ENCODE measurements at places on chromosomes 2 and 18. TPM values are rescaled to one million over a fixed set of nuclear protein-coding genes. Genes with fewer than 3 reads are reported as not detected.
A peak's percentile ranks its signal among the peaks of the same experiment; 100 is the strongest.

GRCh38 chr2:6965071-6965795 is 48.0 kb downstream of the RNF144A start:
- no peak for DNase-seq

The ALPI gene
- 0.06 TPM for polyA plus RNA-seq

DNA sequence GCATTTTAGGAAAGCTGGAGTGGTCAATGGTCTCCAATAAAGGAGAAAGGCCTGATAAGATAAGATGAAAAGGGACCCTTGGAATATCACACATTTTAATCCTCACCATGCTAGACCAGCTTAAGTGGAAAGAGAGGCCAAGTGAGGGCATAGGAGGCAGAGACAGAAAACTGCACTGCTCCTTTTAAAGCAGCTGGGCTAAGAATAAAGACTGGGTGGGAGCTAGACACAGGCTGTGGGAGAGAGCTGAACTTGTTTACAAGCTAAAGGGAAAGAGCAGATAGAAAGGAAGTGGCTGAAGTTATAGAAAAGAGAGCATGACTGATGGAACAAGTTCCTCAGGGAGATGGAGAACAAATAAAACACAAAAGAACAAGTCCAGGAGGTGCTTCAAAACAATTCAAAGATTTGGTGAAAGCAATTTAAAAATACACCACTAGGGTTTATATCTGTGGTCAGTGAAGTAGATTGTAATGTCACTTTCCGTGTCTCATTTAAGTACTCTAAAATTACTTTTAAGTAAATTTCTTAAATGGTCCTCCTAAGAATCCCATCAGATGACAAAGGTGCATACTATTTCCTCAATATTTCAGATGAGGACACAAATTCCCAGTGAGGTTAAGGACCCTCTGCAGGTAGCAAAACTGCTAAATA is 7.5 kb downstream of the COL5A2 start:
- no peak for DNase-seq

The SAG gene
- polyA plus RNA-seq, result 0.18 TPM

DNA sequence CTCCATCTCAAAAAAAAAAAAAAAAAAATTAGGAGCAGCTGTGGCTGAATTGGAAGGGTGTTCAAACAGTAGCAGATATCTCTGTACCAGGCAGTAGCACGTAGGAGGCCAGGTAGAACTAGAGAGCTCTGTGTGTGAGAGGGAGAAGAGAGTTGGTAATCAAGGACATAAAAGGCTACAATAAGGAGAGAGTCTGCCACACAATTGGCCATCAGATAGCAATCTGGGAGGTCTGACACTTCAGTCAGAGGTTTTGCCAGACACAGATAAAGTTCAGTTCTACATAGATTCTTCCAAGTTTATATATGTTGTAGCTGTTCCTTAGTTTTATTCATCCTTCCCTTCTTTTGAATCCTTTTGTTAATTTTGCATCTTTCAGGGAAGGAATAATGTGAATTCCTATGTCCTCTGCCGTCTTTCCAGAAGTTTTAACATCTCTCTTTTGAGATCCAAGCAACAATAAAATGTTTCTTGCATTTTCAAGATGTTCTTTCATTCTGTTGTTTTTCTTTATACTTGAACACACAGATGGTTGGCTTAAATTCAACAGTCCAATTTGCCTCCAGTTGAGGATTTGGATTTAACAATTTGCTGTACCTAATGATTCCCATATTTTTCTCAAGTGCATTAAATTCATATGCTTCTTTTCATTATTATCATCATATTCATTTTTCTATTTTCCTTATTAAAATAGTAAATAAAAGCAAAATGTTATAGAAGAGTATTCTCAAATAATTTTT is 600.3 kb upstream of the GCFC2 start:
- no peak for DNase-seq

DNA sequence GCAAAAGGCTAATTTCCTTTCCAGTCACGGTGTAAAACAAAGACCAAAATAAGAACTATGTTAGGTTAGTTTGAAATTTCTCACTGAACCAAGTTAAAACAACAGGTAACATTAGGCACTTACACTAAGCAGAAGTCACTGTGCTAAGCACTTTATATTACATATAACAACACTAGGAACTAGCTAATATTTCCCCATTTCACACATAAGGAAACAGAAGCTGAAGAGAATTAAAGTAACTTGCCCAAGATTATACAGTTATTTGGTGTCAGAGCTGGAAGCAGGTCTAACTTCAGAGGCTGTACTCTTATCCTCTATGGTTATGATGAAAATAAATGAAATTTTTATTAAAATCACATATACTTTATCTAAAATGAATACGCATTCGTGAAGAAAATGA is 5.9 kb downstream of the ITSN2 start:
- DNase-seq, result no peak

DNA sequence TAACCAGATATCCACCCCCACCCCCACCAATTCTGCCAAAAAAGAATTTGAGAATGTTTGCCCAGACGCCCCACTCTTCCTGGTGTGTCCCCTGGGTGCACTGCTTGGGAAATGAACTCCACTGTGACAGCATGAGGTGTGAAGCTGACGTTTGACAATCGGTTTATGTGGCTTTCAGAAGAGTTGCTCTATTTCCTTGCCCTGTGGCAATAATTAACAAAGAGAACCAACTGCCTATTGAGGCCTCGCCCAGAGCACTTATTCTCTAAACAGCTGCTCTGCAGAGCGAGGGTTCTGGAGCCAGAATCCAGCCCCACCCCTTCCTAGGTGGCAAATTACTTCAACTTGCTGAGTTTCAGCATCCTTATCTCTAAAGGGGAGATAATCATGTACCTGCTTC is 115.8 kb upstream of the SIX3 start:
- DNase-seq, result no peak

The MPPE1 gene
- 50.9 TPM for polyA plus RNA-seq

The AKAIN1 gene
- not detected for polyA plus RNA-seq

The DPP10 gene
- 10.2 TPM for polyA plus RNA-seq

The SLC9A2 gene
- 5.3 TPM for polyA plus RNA-seq

GRCh38 chr2:3349211-3349693 is 28.4 kb downstream of the EIPR1 start:
- DNase-seq, result peak; percentile 29

DNA sequence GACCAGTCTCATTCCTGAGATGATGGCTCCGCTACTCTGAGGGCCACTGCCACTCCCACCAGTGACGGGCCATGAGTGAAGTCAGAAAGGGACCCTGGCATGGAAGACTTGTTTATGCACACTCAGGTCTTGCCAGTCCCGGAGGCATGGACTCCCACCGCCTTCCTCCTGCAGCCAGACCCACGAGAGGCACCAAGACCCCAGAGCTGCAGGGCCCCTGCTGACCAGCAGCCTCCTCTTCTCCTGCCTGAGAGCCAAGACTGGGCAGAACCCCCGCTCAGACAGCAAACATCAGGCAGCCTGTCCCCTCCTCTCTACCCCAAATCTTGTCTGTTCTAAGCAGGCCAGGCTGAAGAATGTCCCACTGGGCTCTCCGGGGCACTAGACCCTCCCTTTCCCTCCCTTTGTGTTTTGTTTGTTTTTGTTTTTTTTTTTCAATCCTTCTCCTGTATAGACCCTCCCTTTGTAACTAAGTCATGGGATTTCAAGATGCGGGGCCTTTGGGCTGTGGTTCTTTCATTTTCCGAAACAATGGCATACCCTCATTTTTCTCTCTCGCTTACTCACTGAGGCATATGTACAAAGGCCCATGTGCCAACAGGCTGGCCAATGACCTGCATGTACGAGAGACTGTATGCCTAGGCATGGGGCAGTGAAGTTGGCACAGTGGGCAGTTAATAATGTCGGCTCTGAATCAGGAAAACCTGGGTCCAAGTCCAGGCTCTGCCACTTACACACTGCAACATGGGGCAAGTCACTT is 24.3 kb upstream of the MAPRE3 start:
- DNase-seq, result no peak

DNA sequence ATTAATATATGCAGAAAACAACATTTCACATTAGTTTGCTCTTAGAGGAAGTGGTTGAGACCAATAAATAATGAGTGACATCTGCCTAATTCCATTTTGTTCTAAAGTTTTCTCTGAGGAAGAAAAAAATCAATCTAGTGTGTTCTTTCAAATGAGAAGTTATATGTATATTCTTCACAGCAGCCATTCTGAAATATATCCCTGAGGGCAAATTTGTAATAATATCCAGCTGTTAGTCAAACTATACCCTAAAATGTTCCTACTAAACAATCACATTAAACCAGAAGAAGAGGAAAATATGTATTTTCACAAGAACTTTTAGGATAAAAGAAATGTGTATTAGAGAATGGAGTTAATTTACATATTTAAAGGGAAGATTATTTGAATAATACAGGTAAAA is 375.1 kb upstream of the CDH19 start:
- DNase-seq, result no peak

DNA sequence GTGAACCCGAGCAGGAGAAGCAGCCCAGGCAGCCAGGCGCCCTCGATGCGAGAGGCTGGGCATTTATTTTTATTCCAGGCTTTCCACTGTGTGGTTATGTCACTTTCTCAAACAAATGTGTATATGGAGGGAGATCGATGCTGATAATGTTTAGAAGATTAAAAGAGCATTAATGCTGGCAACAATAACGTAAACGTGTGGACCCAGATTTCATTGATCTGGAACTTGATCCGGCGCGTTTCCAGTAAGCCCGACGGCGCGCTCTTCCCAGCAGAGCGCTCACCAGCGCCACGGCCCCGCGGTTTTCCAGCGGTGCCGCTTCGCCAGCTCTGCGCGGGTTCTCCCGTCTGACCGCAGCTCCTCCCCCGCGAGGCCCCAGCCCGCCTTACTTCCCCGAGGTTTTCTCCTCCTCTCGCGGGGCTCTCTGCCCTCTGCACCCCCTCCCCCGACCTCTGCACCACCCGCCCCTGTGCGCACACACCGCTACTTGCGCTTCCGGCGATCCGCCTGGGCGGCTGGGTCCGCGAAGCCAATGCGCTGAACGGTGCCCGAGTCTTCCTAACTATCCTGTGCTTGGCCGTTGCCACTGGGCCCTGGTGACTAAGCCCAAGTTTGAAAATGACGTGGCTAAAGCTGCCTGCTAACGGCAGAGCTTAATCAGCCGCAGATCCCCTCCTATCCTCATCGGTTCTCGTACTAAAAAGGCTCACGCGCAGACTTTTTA is 6.1 kb downstream of the ONECUT2 start:
- DNase-seq, result no peak

The CCDC148 gene
- polyA plus RNA-seq, result 11.1 TPM

DNA sequence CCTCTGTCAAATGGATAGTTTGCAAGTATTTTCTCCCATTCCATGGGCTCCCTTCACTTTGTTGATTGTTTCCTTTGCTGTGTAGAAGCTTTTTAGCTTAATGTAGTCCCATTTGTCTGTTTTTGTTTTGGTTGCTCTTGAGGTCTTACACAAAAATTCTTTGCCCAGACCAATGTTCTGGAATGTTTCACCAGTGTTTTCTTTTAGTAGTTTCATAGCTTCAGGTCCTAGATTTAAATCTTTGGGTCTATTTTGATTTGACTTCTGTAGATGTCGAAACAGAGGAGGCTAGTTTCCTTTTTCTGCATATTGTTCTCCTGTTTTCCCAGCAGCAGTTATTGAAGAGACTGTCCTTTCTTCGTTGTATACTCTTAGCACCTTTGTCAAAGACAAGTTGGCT is 351.6 kb downstream of the PTPRM start:
- DNase-seq, result no peak

DNA sequence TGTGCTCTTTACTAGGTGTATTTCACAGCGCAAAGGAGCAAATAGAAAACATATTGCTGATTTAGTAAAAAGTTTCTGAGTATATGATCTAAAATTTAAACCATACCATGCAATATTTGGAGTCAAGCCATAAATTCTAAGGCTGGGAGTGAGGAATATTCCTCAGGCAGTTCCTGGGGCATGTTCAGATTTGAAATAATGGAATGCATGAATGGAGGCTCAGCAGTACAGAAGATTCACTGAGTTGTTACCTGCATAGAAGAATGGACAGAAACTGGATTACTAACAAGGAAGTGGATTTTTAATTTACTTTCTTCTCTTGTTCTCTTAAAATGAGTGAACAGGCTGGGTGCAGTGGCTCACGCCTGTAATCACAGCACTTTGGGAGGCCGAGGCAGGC is 441.0 kb upstream of the MAP2 start:
- no peak for DNase-seq

GRCh38 chr2:113324684-113325160 is 46.0 kb upstream of the PAX8 start:
- DNase-seq, result peak; percentile 78

DNA sequence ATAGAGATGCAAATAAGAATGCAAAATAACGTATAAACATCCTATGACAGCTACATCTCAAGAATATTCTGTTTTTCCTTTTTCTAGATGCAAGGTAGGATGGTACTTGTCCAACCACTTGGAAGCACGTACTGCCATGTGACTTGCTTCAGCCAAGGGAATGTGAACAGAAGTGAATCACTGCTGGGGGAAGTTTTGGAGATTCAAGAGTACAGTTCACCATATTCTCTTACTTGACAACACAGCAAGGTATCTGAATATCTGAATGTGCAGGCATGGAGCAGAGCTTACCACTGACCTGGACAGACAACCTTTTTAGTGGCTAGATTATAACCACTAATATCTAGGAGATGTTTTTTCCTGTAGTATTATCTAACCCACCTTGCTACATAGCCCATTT is 53.0 kb downstream of the TRIP12 start:
- DNase-seq, result no peak

- no peak for DNase-seq
Observed at GRCh38 chr18:45437366-45437765, 177.9 kb upstream of the SLC14A2 start.

GRCh38 chr2:237201461-237202287 is 116.0 kb downstream of the COPS8 start:
- no peak for DNase-seq

DNA sequence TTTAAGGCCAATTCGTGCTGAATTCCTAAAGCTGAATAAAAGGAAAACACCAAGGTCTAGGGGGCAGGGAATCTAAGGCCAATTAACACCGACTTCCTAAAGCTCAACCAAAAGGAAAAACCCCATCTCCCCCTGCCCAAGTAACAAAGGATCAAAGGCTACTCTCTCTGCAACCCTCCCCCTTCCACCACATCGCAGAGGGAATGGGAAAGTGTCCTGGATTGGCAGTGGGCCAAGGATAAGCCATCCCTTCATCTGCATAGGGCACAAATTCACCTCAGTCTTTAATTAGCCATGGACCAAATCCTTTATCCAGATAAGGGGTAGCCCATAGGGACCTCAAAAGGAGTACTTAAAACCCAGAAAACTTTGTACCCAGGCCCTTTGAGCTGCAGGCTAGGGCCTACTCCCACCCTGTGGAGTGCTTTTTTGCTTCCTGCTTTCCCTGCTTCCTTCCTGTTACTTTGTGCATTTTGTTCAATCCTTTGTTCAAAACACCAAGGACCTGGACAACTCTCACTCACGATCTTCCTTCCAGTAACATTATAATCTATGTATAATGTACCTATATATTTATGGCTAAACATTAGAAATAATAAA is 2119.8 kb upstream of the CELF4 start:
- DNase-seq, result no peak

DNA sequence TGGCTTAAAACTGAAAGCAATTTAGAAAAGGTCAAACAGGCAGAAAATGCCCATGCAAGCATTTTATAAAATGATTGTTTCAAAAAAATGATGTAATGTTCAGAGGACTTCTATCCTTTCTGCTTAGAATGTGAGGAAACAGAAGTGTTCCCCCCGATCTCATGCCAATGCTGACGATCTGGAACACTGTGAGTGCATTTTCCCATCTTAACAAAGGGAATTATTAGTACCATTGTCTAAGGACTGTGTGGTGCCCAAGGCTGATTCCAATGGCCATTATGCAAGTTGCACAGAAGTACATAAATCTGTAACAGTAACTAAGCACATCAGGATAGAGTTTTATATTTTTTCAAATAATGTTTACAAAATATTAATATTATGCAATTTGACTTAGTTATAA is 185.3 kb downstream of the MYT1L start:
- no peak for DNase-seq

The APLF gene
- polyA plus RNA-seq, result 3.7 TPM

Data from renal pelvis (tissue), 12 donors.